Umbilical cord (tissue), 2 donors: ENCODE measurements at places on chromosomes 5 and 9. TPM values are rescaled to one million over a fixed set of nuclear protein-coding genes. Genes with fewer than 3 reads are reported as not detected.

DNA sequence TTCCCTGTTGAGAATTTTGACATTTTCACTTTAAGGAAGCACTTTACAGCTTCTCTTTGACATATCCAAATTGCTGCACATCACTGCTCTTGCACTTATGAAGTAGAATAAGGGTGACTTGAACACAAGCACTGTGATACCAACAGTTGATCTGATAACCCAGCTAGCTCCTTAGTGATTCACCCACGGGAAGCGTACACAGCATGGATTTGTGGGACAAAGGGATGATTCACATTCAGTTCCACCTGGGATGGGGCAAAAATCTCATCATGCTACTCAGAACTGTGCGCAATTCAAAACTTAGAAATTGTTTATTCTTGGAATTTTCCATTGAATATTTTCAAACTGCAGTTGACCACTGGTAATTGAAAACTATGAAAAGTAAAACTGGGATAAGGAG, 1565.5 kb upstream of the CDH9 start:
- no peak for DNase-seq

GRCh38 chr5:30838936-30839496, 354.5 kb upstream of the CDH6 start:
- no peak for DNase-seq

- no peak for DNase-seq
Measured at GRCh38 chr5:132411304-132412013, 41.9 kb downstream of the SLC22A5 start.

- no peak for DNase-seq
Measured at GRCh38 chr9:132184124-132184523, 22.3 kb downstream of the NTNG2 start.

DNA sequence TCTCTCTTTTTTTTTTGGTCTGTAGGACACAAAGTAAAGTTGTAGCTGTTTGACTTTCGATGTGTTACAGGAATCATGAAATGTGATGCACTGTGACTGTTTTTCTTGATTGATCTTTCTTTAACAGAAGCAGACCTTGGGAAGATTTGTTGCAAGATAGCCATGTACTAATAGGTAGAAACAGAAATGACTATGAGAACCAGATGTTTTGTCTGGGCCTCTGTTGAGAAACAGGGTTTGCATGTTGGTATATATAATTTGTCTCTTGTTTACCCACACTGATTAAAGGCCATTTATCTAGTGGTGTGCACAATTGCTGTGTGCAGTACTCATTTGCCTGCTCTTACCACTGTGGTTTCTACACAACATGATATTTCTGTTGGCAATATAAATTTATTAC, 125.1 kb downstream of the HACD4 start:
- no peak for DNase-seq

DNA sequence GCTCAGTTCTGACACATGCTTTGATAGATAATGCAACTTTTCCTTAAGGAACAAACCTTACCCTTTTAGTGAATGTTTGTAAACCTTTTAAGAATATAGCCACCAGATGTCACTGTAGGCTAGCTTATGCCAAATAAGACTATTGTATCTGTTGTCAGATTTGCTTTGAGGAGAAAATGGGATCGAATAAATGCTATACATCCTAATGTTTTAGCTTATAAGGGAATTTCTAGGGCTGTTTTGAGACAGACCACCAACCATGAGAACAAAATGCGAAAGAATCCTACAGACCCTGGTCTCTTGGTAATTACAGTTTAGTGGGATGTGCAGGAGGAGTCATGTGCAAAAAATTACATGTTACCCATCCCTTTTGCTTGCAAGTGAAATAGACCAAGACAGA, 127.6 kb upstream of the NMUR2 start:
- peak; percentile 64 for DNase-seq

DNA sequence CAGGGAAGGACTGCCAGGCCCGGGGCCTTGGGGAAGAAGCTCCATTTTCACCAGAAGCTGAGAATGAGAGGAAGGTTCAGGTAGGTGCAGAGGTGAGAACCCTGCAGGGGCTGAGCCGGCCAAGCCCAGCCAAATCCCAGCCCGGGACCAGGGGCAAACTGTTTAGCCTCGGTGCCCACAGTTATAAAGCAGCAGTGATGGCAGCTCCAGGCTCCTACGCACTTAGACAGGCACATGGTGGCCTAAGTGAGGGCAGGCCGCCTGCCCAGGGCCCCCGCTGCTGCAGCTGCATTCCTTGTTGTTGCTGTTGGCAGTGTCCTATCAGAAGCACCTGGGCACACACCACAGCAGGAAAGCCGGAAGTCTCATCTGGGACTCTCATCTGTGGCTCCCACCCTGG, 159.9 kb upstream of the FOXD4L5 start:
- DNase-seq = no peak

- no peak for DNase-seq
Measured at GRCh38 chr9:4838189-4838546, 45.4 kb downstream of the RCL1 start.

- no peak for DNase-seq
Measured at GRCh38 chr9:101593345-101593744, 1.4 kb downstream of the PPP3R2 start.

- no peak for DNase-seq
Measured at GRCh38 chr5:163706053-163706771, 200.8 kb downstream of the MAT2B start.

GRCh38 chr5:15550502-15551112, 50.6 kb downstream of the FBXL7 start:
- no peak for DNase-seq

GRCh38 chr5:181087309-181087708, 43.7 kb downstream of the OR2V1 start:
- DNase-seq = no peak

- DNase-seq = no peak
Measured at GRCh38 chr9:2019723-2020122, 4.6 kb downstream of the SMARCA2 start.

DNA sequence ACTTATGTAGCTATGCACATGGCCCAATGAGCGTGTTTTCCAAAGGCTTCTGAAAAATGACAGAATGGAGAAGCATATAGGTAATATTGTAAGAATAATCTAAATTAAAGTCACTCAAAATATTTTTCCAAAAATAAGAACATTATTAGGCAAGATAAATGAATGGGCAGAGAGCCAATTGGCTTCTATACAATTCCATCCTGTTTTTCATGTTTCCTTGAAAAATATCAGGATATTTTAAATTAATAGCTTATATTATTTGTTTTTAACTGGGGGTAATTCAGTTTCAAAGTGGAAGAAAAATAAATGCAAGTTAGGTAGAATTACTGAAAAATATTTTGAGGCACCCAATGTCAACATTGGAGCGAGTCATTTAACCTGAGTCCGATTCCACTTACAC, 183.5 kb downstream of the PLK2 start:
- no peak for DNase-seq

GRCh38 chr9:127780126-127780885, 1.8 kb upstream of the SH2D3C start:
- no peak for DNase-seq

GRCh38 chr9:91945277-91946085, 4.5 kb downstream of the ROR2 start:
- DNase-seq = peak; percentile 94

DNA sequence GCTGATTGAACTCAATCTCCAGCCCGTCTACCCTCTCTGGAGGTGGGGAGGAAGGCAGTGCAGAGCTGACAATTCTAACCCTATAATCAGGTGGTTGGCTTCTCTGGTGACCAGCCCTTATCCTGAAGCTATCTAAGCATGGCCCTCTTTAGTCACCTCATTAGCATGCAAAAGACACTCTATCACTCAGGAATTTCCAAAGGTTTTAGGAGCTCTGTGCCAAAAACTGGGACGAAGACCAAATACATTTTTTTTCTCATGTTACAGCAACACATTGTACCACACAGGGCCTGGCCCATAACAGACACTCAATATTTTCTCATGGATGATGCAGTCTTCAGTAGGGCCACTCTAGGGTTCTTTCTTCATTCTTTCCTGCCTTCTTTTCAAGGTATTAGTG, 118.8 kb upstream of the VLDLR start:
- no peak for DNase-seq

SLC4A9 gene
- total RNA-seq = not detected

OR1L1 gene
- total RNA-seq = not detected

RASGRF2 gene
- total RNA-seq = 2.9 TPM

CARD9 gene
- 4.6 TPM for total RNA-seq

PAPPA gene
- 26.0 TPM for total RNA-seq

TIGD6 gene
- 4.3 TPM for total RNA-seq

PKD2L2 gene
- total RNA-seq = 2.4 TPM

DMRTA1 gene
- 4.3 TPM for total RNA-seq

SCGB3A1 gene
- not detected for total RNA-seq

SLC27A6 gene
- 28.2 TPM for total RNA-seq

LECT2 gene
- total RNA-seq = not detected

ANKRD33B gene
- 7.2 TPM for total RNA-seq
